ENCODE measurements at places on chromosomes 11 and 22. TPM values are rescaled to one million over a fixed set of nuclear protein-coding genes. Genes with fewer than 3 reads are reported as not detected.

WNT7B gene
- total RNA-seq: 75.5 TPM

CTNND1 gene
- total RNA-seq: 340 TPM

DEFB131B gene
- total RNA-seq: not detected

C11orf65 gene
- total RNA-seq: 1.9 TPM

TMEM191C gene
- total RNA-seq: 4.0 TPM

OR4A16 gene
- total RNA-seq: not detected

PRODH gene
- 4.3 TPM for total RNA-seq

HEPACAM gene
- not detected for total RNA-seq

PDXP gene
- 10.9 TPM for total RNA-seq

KRTAP5-6 gene
- not detected for total RNA-seq

LARGE2 gene
- 1.4 TPM for total RNA-seq

GLB1L2 gene
- total RNA-seq: 32.2 TPM

ARL2 gene
- 97.5 TPM for total RNA-seq

DNA sequence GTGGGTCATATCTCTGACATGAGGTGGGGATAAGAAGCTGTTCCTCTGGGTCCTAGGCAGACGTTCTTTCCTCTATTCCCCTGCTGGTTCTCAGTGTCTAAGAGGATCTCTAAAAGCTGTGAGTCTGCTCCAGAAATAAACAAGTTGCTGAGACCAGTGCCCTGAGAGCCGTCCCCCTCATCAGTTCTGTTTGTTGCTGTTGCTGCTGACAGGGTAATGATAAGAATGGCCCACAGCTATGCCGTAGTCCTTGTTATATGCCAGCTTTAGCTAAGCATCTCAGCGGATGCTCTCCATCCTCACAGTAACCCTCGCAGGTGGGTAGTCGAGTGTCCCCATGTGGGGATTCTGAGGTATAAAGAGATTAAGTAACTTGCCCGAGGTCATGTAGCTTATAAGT, 23.5 kb upstream of the ST14 start:
- H3K4me1 ChIP-seq: no peaks in the 10 kb centered on the region
- H3K36me3 ChIP-seq: peaks cover 15% of the 10 kb centered on the region
- no peak overlapping the region for H3K4me3 ChIP-seq
- DNase-seq: no peak

- DNase-seq: no peak
- no peak overlapping the region for H3K4me3 ChIP-seq
- H3K27me3 ChIP-seq: no peaks in the 10 kb centered on the region
Observed at GRCh38 chr11:97502201-97502600, 1112.4 kb downstream of the JRKL start.

DNA sequence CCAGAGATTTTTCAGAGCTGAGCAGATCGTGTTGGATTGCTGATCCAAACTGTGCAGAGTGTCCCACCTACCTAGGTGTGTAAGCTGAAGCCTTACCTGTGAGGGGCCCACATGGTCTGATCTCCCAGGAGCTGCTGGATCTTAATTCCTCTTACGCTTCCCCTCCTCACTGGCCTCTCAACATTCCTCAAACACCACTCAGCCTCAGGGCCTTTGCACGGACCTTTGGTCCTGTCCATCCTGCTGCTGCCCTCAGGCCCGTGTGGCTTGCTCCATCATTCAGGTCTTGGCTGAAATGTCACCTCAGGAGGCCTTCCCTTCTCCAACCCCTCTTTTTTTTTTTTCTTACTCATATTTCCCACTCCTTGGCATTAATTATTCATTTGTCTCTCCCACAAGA, 21.1 kb upstream of the RAB1B start:
- no peaks in the 10 kb centered on the region for H3K27me3 ChIP-seq
- H3K4me1 ChIP-seq: no peaks in the 10 kb centered on the region
- no peak overlapping the region for H3K27ac ChIP-seq
- H3K36me3 ChIP-seq: no peaks in the 10 kb centered on the region

DNA sequence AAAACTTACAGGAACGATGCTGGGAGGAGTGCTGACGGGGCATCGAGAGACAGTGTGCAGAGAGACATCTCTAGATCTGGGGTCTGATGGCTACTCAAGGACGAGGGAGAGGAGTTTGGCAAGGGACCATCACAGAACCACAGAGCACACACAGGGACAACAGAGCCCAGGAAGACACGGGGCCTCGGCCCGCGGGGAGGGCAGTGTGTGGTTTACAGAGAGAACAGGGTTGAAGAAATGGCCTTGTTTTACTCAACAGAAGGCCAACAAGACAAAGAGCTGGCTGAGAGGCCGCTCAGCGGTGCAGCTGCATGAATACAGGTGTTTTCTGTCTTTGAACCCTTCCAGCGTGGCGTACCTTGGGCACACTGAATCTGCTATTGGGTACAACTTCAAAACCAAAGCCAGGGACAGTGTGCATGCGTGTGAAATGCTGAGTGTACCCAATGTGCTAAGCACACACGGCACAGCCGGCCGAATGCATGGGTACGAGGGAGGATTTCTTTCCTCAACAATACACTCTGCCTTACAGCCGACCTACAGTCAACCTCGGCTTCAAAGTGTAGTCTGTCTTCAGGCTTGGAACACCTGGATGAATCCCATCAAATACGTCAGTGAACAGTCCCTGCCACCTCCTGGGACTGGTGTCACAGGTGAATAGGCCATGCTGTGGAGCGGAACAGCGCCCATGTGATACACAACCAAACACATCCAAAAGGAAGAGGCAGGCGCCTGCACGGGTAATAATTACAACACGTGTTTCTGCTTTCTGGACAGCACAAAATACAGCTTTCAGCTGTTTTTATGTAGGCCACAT, 20.7 kb upstream of the BID start:
- H3K27ac ChIP-seq: no peak overlapping the region
- H3K4me3 ChIP-seq: no peak overlapping the region
- H3K4me1 ChIP-seq: no peaks in the 10 kb centered on the region
- no peaks in the 10 kb centered on the region for H3K27me3 ChIP-seq
- DNase-seq: no peak
- no peaks in the 10 kb centered on the region for H3K36me3 ChIP-seq

GRCh38 chr11:112292785-112293407, 32.2 kb upstream of the PLET1 start:
- H3K27ac ChIP-seq: peak overlapping the region; percentile 61
- H3K4me3 ChIP-seq: no peak overlapping the region
- H3K4me1 ChIP-seq: peaks cover 27% of the 10 kb centered on the region
- DNase-seq: peak; percentile 92
- H3K27me3 ChIP-seq: no peaks in the 10 kb centered on the region
- H3K36me3 ChIP-seq: no peaks in the 10 kb centered on the region

GRCh38 chr11:69705901-69706787, 2.3 kb upstream of the FGF19 start:
- H3K4me1 ChIP-seq: peaks cover 6% of the 10 kb centered on the region
- H3K36me3 ChIP-seq: no peaks in the 10 kb centered on the region
- H3K4me3 ChIP-seq: no peak overlapping the region
- DNase-seq: no peak

DNA sequence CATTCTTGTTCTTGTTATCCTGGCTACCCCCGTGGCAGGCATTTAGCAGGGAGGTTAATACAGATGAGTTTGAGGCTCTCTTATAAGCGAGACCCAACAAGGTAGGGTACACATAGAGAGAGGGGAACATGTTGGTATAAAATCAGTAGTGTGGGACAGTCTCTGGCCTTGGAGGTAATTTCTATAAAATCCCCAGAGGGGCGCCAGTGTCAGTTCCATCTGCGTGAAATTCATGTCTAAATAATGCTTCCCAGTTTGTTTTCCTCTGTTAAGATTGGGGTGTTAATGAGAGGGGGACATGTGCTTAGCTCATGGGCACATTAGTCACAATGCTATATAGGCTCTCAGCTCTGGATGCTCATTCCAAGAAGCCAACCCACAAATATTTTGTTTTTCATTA, 150.7 kb downstream of the MYO18B start:
- H3K27me3 ChIP-seq: peaks cover 27% of the 10 kb centered on the region
- no peak for DNase-seq
- H3K27ac ChIP-seq: no peak overlapping the region
- no peaks in the 10 kb centered on the region for H3K4me1 ChIP-seq
- H3K4me3 ChIP-seq: no peak overlapping the region

- DNase-seq: peak; percentile 61
- peaks cover 41% of the 10 kb centered on the region for H3K4me1 ChIP-seq
- H3K4me3 ChIP-seq: no peak overlapping the region
- H3K27me3 ChIP-seq: no peaks in the 10 kb centered on the region
Observed at GRCh38 chr22:29343313-29343805, 27.9 kb upstream of the RASL10A start.

DNA sequence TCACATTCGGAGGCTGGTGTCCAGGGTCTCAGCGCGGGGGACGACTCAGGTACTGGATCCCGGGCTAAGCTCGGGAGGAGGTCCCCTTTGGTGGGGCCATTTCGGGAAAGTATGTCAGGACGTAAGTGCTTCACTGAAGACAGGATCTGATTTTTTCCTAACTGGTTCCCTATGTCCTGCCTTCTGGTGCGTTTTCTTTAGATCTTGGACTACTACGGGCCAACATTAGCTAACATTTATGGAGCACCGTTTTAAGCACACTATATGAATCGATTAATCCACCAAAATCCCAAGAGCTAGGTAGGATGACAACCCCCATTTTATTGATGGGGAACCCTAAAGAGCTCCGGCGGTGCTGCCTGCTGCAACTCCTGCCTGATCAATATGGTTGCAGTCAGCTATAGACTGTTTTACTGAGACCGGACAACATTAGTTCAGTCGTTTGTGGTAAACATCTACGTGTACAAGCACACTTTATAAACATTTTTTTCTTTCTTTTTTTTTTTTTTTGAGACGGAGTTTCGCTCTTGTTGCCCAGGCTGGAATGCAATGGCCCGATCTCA, 17.0 kb upstream of the WDR74 start:
- H3K4me3 ChIP-seq: peak overlapping the region; percentile 97
- peaks cover 39% of the 10 kb centered on the region for H3K36me3 ChIP-seq
- DNase-seq: no peak

DNA sequence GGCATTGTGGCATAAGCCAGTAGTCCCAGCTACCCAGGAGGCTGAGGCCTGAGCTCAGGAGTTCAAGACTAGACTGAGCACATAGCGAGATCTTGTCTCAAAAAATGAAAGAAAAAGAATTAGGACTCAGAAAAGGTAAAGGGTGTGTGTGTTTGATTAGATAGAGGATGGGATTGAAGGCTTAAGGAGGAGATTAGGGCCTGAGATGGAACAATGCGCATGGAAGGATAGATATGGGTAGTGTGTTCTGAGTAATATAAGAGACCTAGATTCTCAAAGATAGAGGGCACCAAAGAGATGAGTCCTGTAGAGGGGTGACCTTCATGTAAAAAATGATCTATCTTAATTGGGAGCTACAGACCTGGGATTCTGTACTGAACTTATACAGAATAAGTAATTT, 17.3 kb upstream of the RAB30 start:
- H3K27me3 ChIP-seq: no peaks in the 10 kb centered on the region
- no peaks in the 10 kb centered on the region for H3K36me3 ChIP-seq
- no peak overlapping the region for H3K4me3 ChIP-seq
- peaks cover 18% of the 10 kb centered on the region for H3K4me1 ChIP-seq
- DNase-seq: no peak

GRCh38 chr11:130218501-130219070, 59.0 kb downstream of the ST14 start:
- H3K27ac ChIP-seq: no peak overlapping the region
- no peak for DNase-seq
- no peaks in the 10 kb centered on the region for H3K36me3 ChIP-seq
- H3K27me3 ChIP-seq: no peaks in the 10 kb centered on the region

- H3K4me3 ChIP-seq: no peak overlapping the region
- DNase-seq: no peak
- no peaks in the 10 kb centered on the region for H3K27me3 ChIP-seq
- no peak overlapping the region for H3K27ac ChIP-seq
Observed at GRCh38 chr11:46692450-46692849, 8.0 kb downstream of the ARHGAP1 start.

DNA sequence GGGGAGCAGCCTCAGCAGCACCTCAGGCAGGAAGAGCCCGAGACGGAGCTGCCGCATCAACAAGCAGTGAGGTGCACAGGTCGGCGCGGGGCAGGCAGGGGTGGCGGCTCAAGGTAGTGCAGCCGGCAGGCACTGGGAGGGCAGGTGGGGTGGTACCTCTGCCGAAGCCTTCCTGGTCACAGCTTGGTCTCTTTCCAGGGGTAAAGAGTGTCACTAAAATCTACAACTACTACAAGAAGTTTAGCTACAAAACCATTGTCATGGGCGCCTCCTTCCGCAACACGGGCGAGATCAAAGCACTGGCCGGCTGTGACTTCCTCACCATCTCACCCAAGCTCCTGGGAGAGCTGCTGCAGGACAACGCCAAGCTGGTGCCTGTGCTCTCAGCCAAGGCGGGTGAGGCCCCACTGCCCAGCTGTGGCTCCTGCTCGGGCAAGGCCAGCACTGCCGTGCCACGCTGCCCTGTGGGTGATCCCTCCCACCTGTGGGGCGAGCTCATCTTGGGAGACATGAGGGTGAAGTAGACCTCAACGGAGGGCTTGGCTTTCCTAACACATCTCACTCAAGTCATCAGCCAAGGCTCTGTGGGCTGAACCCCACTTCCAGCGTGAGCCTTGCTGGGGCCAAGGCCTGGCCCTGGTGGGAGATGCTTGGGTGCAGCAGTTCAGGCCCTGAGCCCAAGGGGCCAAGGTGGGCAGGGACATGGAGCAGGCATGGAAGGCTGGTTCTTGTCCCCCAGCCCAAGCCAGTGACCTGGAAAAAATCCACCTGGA, 13.6 kb downstream of the GATD1 start:
- peaks cover 30% of the 10 kb centered on the region for H3K4me1 ChIP-seq
- no peak for DNase-seq
- H3K36me3 ChIP-seq: peaks cover 13% of the 10 kb centered on the region
- H3K27ac ChIP-seq: peak overlapping the region; percentile 68
- no peaks in the 10 kb centered on the region for H3K27me3 ChIP-seq

DNA sequence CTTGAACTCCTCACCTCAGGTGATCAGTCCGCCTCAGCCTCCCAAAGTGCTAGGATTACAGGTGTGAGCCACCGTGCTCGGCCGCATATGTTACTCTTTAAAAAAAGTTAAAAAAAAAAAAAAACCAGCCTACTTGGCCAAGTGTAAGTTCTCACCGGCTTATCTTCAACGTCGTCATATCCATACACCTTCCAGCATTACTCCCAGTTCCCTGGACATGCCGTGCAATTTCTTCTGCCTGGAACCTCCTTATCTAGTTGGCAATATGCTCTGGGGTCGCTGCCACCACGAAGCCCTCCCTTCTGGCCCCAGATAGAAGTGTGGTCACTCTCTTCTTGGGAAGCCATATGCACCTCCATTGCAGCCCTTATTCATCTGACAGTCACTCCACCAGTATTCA, 36.3 kb upstream of the CBX7 start:
- no peak overlapping the region for H3K27ac ChIP-seq
- no peaks in the 10 kb centered on the region for H3K27me3 ChIP-seq
- no peak overlapping the region for H3K4me3 ChIP-seq
- no peak for DNase-seq
- H3K36me3 ChIP-seq: no peaks in the 10 kb centered on the region

- H3K27me3 ChIP-seq: no peaks in the 10 kb centered on the region
- no peak for DNase-seq
- no peaks in the 10 kb centered on the region for H3K4me1 ChIP-seq
- H3K27ac ChIP-seq: no peak overlapping the region
- no peaks in the 10 kb centered on the region for H3K36me3 ChIP-seq
Observed at GRCh38 chr11:36105743-36106581, 162.1 kb downstream of the LDLRAD3 start.

- H3K36me3 ChIP-seq: no peaks in the 10 kb centered on the region
- no peaks in the 10 kb centered on the region for H3K4me1 ChIP-seq
- no peak for DNase-seq
- H3K4me3 ChIP-seq: no peak overlapping the region
Observed at GRCh38 chr11:131235328-131236298, 134.8 kb upstream of the NTM start.
